Keratinocyte (primary cell): ENCODE measurements at places on chromosomes 7 and 10. TPM values are rescaled to one million over a fixed set of nuclear protein-coding genes. Genes with fewer than 3 reads are reported as not detected.

Gene SBDS
- polyA plus RNA-seq: 86.2 to 146 TPM (median 89.9 TPM) in 3 replicates

Gene CLDN3
- polyA plus RNA-seq: not detected in 3 replicates

Gene CCNJ
- polyA plus RNA-seq: 6.5 to 8.2 TPM (median 7.8 TPM) in 3 replicates

Gene CDK5
- polyA plus RNA-seq: 19.3 to 26.3 TPM (median 22.8 TPM) in 3 replicates

Gene CADPS2
- 0.10 to 0.37 TPM (median 0.35 TPM) in 3 replicates for polyA plus RNA-seq

Gene AKR1B15
- polyA plus RNA-seq: 0.15 to 0.48 TPM (median 0.28 TPM) in 3 replicates

Gene MLXIPL
- polyA plus RNA-seq: 0.05 to 0.14 TPM (median 0.05 TPM) in 3 replicates

Gene INA
- polyA plus RNA-seq: 3.4 to 4.6 TPM (median 4.2 TPM) in 3 replicates
